Activated CD4-positive, alpha-beta T cell treated with anti-CD3 and anti-CD28 coated beads, Interleukin-2, amount 10 ng/mL, durations not matched to agents 24 days and 14 days (primary cell): ENCODE measurements at places on chromosomes 4 and X. TPM values are rescaled to one million over a fixed set of nuclear protein-coding genes. Genes with fewer than 3 reads are reported as not detected.

DNA sequence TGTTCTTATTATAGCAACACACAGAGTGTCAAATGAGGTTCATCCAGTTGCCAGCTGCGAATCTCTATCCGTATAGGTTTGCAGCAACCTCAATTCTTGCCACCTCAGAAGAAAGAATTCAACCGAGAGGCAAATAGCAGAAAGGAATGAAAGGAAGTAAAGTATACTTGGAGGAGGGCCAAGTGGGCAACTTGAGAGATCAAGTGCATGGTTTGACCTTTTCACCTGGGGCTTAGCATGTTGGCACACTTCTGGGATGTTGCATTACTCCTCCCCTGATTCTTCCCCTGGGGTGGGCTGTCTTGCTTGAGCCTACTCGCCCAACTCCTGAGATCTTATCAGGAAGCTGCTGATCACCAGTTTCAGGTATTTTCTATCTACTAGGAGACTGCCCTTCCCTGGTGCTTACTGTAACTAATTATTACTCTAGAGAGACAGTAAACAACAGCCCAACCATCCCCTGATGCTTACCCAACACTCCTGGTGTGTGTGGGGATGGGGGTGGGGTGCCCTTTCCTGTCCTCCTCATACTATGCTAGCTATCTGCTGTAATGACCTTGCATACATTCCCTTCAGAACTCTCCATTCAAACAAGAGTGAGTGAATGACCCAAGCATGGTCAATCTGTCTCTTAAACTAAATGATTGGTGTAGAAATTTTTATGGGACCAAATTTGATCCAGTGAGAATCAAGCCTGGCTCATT is 7.3 kb upstream of the TMEM33 start:
- DNase-seq, result peak; percentile 22

C4orf36 gene
- total RNA-seq, result not detected in 2 replicates

GRCh38 chrX:132444936-132445335 is 43.9 kb downstream of the MBNL3 start:
- DNase-seq, result no peak

DNA sequence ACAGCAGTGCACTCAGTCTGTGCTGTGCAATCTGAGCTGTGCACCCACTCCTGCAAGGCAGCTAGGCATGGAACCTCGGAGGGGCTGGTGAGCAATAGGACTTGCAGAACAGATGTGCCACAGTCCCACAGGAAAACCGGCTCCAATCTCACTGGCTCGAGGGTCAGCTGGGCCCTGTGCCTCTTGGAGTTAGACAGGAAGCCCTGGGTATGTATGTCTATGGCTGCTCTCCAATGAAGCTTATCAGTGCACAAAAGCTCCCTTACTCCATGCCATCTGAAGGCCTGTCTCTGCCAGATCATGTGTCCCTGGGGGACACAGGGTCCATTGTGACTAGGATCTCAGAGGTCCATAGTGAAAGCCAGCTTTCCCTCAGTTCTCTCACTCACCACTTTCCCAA is 335.8 kb downstream of the SH3BGRL start:
- DNase-seq, result no peak

DNA sequence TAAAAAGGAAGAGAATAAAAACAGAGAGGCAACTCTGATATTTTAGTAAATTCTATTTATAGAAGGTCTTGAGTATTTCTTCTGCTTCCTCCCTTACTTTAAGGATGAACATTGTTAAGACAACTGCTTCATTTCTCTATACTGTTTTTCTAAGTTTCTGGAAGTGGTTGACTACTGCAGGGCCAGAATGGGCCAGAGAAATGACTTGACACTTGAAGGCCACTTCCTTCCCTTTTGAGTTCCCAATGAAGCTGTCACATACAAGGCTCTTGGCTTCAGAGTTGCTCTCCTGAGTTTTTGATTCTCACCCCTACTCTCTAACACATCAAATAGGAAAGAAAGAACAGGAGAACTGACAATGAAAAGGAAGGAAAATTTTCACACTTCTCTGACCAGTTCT is 37.6 kb downstream of the PKD2 start:
- DNase-seq, result no peak

GRCh38 chr4:8176547-8177399 is 18.2 kb upstream of the ABLIM2 start:
- DNase-seq, result peak; percentile 81

DNA sequence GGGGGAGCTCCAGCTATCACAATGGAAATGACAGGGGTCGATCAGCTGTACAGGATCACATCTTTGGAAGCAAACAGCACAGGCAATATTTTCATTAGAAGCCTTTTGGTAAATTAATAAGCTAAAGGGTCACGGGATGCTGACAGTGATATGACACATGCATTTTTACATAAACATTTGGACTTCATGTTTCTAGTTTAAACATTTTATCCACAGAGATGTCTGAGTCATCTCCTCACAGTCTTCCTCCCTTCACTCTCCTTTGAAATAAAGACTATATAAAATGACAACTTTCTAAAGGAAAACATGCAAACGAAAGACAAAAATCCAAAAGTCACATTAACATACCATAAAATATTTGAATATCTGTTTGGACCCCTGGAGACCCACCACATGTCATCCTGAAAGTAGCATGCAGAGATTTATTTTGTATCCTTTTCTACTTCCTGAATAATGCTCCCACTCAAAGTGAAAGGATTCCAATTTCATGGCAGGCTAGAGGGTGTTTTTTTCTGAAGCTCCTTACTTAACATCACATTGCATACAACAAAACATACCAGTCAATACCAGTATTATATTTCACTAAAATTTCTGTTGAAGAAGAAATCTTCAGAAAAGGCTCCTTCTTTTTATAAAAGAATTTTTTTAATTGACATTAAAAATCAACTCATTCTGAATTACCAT is 200.1 kb upstream of the PPARGC1A start:
- no peak for DNase-seq

DNA sequence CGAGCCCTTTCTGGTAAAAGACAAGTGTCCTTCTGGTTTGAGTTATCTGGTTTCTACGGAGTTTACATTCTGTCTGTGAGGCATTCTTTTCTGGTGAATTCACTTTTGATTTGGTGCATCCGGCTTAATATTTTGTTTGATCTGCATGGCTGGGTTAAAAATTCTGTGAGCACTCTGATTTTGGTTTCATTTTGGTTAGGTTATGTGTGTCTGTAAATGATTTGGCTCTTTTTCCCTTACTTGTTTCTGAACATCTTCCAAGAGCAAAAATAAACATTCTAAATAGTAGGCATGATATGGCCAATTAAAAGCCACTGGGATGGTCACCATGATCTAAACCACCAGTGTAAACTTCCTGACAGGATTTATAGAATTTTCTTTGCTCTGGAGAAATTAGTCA is 85.7 kb upstream of the PTPN13 start:
- DNase-seq, result no peak

GRCh38 chr4:110900213-110900769 is 277.4 kb upstream of the PITX2 start:
- DNase-seq, result no peak

- DNase-seq, result no peak
Observed at GRCh38 chr4:105075045-105075444, 71.6 kb upstream of the TET2 start.

DNA sequence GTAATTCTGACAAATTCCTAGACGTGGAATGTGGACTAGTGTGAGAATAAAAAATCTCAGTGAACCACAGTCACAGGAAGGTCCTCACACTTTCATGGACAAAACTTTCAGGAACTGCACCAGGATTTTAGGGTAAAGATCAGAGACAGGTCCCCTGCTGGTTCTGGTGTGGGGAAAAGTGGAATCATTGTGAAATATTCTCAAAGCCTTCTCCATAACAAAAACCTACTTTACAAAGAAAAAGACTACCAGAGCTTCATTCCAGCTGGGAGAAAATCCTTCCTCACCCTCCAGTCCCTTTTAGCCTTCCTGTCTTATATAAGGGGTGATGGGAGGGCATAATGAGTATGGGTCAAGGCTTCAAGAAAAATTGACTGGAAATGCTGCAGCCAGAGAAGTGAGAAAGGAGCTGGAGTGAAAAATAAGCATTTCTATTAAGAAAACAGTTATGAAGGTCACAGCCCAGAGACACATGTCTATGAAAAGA is 325.8 kb downstream of the ARAP2 start:
- DNase-seq, result no peak

- DNase-seq, result no peak
Observed at GRCh38 chr4:147157860-147158701, 212.4 kb upstream of the TTC29 start.

- no peak for DNase-seq
Observed at GRCh38 chr4:100609810-100610209, 92.0 kb upstream of the EMCN start.

DNA sequence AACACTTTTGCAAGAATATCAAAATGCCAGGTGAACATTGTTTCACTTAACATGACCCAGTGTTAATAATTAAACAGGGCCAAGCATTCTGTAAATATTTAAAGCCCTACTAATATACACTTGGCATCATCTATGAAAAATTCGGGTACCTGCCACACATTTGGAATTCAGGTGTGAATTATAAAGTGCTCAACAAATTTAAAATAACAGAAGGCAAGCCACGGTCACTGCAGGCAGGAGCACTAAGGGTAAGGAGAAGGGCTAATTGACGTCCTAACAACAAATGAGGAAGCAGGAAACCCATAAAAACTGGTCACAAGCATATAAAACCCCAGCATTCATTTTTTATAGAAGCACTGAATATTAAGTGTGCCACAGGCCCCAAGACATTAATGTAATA is 43.8 kb upstream of the CPEB2 start:
- DNase-seq, result no peak

EDA gene
- 1.2 and 1.8 TPM in 2 replicates for total RNA-seq

GRCh38 chr4:95531141-95531540 is 17.6 kb downstream of the UNC5C start:
- DNase-seq, result no peak

GRCh38 chr4:18756671-18757070 is 735.1 kb upstream of the LCORL start:
- DNase-seq, result no peak

DNA sequence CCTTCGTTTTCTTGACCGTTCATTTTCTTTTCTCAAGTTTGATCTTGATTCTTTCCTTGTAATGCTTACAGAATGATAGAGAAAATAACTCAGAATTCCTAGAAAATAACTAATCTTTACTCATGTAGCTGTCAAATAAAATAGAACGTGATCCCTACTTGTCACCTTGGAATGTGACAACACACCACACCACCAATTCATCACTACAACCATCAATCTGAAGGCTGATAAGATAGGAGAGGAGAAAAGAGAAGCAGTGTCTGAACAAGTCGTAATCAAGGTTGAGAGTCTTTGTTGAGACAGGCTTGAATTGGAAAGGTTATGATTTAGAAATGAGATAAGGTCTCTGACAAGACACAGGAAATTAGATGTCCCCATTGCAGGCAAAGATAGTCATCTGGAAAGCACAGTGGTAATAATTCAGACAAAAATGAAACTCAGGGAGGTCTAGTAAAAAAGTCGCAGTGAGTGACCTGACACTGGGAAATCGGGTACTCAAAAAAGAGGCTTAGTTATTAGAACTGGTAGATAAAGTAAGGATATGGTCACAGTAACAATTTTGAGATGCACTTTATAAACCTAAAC is 456.2 kb downstream of the FAT4 start:
- DNase-seq, result no peak

GRCh38 chr4:153205757-153206156 is 1.5 kb downstream of the TRIM2 start:
- DNase-seq, result peak; percentile 63

TASL gene
- 4.2 and 5.1 TPM in 2 replicates for total RNA-seq

HSFX3 gene
- not detected in 2 replicates for total RNA-seq

HMX1 gene
- total RNA-seq, result not detected in 2 replicates

DNA sequence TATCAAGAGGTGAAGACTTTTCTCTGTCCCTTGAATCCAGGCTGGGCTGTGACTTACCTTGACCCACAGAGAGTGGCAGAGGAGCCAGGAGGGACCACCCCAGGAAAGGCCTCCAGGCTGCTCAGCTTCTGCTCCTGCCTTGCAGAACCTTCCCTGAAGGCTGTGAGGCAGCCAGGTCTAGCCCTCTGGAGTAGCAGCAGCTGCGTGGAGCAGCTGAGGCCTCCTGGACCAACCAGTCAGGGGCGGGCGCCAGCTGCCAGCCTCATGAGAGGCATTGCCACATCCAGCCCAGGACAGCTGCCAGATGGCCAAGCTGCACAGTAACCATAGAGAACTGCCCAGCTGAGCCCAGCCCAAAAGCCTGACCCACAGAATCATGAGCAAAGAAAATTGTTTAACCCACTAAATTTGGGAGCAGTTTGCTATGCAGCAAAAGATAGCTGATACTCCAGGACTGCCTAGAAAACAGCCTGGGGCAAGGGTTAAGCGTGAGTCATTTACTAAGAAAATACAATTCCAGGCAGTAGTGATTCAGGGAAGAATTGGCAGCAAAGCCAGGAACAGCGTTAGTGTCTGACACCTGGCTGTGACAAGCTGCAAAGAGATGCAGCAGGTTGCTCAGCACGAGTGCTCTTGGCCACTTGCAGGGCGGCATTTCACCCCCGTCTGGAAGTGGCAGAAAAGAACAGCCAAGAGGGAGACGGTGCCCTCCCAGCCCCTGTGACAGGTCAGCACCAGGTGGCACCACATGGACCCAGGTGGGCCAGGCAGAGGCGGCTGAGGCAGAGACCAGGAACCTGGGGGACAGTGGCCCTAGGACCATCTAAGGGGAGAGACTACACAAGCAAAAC is 14.7 kb upstream of the PDE6B start:
- no peak for DNase-seq

SPATA4 gene
- total RNA-seq, result 0.12 TPM in 1 of 2 replicates, not detected in the other

MND1 gene
- 15.0 and 18.8 TPM in 2 replicates for total RNA-seq

DNA sequence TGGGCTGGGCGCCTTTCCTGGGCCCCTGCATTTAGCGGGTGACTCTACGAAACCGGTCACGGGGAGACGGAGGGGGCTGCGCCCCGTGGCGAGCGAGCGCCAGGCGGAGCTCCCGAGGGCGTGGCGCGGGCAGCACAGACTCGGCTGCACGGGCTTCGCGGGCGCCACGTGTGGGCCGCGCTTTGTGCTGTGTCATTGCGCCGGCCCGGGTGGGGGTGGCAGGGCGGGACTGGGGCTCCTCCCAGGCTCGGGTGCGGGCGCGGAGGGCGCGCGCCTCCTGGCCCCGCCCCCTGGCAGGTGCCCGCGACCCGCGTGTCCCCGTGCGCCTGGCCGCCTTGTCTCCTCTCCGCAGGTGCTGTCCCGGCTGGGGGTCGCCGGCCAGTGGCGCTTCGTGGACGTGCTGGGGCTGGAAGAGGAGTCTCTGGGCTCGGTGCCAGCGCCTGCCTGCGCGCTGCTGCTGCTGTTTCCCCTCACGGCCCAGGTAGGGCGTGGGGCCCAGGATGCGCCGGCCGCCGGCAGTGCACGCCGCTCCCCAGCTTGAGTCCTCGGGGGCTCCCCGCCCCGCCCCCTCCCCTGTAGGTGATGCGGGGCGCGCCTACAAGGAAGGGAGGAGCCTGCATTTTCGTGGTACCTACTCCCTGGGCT is 651 bp downstream of the UCHL1 start:
- DNase-seq, result peak; percentile 63

DNA sequence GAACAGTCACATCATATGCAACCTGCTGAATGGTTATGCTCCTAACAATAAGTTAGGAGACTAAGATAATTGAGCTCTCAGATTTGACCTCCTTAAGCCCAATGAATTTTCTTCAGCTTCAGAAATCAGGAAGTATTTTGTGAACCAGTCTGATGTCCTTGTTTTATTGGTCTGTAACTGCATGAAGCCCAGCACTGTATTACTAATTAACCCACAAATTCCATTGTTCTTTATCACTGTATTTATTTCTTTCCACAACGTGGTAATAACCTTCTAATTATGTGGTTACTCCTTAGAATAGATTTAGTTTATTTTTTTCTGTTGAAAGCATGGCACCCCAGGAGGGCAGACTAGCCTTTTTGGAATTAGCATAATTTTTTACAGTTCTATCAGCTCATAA is 3.9 kb upstream of the MFAP3L start:
- no peak for DNase-seq
